T-cell (primary cell): ENCODE measurements at places on chromosomes 2 and 18.

GRCh38 chr2:15817748-15818147, 122.6 kb upstream of the MYCN start:
- no peak overlapping the region for H3K27ac ChIP-seq
- no peak overlapping the region for H3K4me3 ChIP-seq
- DNase-seq, result no peak
- H3K4me1 ChIP-seq, result no peaks in the 10 kb centered on the region
- no peaks in the 10 kb centered on the region for H3K36me3 ChIP-seq
- H3K27me3 ChIP-seq, result no peaks in the 10 kb centered on the region

GRCh38 chr2:36338827-36339145, 16.8 kb upstream of the CRIM1 start:
- no peak overlapping the region for H3K27ac ChIP-seq
- no peak overlapping the region for H3K4me3 ChIP-seq
- no peak for DNase-seq
- H3K4me1 ChIP-seq, result no peaks in the 10 kb centered on the region
- no peaks in the 10 kb centered on the region for H3K36me3 ChIP-seq

- peaks cover 18% of the 10 kb centered on the region for H3K4me1 ChIP-seq
- H3K27ac ChIP-seq, result no peak overlapping the region
- no peak overlapping the region for H3K4me3 ChIP-seq
- no peaks in the 10 kb centered on the region for H3K27me3 ChIP-seq
- H3K36me3 ChIP-seq, result no peaks in the 10 kb centered on the region
Measured at GRCh38 chr2:200966770-200967169, 3.3 kb upstream of the ORC2 start.

DNA sequence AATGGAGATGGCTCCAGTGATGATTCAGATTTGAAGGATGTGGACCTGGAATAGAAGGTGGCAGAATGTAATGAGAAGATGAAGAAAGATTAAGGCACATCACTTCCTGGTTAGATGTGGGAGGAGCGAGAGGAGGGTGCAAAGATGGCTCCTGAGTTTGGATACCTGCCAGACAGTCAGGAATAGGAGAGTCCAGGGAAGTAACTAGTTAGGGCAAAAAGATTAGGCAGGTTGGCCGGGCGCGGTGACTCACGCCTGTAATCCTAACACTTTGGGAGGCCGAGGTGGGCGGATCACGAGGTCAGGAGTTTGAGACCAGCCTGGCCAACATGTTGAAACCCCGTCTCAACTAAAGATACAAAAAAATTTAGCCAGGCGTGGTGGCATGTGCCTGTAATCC, 5.6 kb downstream of the C2orf74 start:
- no peak for DNase-seq
- H3K27ac ChIP-seq, result no peak overlapping the region
- H3K36me3 ChIP-seq, result peaks cover 22% of the 10 kb centered on the region
- H3K4me1 ChIP-seq, result no peaks in the 10 kb centered on the region

GRCh38 chr2:156099382-156099781, 233.1 kb downstream of the NR4A2 start:
- no peak overlapping the region for H3K27ac ChIP-seq
- no peak for DNase-seq
- no peaks in the 10 kb centered on the region for H3K4me1 ChIP-seq
- no peaks in the 10 kb centered on the region for H3K36me3 ChIP-seq
- H3K4me3 ChIP-seq, result no peak overlapping the region
- H3K27me3 ChIP-seq, result no peaks in the 10 kb centered on the region

DNA sequence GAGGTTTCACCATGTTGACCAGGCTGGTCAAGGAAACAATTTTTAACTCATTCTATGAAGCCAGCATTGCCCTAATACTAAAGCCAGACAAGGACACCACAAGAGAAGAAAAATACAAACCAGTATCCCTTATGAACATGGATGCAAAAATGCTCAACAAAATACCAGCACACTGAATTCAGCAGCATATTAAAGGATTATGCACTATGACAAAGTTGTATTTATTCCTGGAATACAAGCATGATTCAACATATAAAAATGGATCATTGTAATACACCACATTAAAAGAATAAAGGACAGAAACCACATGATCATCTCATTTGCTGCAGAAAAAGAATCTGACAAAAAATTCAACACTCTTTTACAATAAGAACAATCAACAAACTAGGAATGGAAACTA, 138.7 kb downstream of the RAB3GAP1 start:
- H3K27ac ChIP-seq, result no peak overlapping the region
- DNase-seq, result no peak
- no peaks in the 10 kb centered on the region for H3K36me3 ChIP-seq
- no peaks in the 10 kb centered on the region for H3K4me1 ChIP-seq
- H3K27me3 ChIP-seq, result no peaks in the 10 kb centered on the region

- H3K4me3 ChIP-seq, result no peak overlapping the region
- no peaks in the 10 kb centered on the region for H3K27me3 ChIP-seq
- no peaks in the 10 kb centered on the region for H3K36me3 ChIP-seq
Measured at GRCh38 chr18:69257861-69258458, 142.7 kb upstream of the DOK6 start.

GRCh38 chr2:169667583-169667982, 26.6 kb downstream of the CFAP210 start:
- H3K4me1 ChIP-seq, result no peaks in the 10 kb centered on the region
- H3K27ac ChIP-seq, result no peak overlapping the region
- no peaks in the 10 kb centered on the region for H3K27me3 ChIP-seq
- H3K36me3 ChIP-seq, result no peaks in the 10 kb centered on the region
- H3K4me3 ChIP-seq, result no peak overlapping the region
- DNase-seq, result no peak

DNA sequence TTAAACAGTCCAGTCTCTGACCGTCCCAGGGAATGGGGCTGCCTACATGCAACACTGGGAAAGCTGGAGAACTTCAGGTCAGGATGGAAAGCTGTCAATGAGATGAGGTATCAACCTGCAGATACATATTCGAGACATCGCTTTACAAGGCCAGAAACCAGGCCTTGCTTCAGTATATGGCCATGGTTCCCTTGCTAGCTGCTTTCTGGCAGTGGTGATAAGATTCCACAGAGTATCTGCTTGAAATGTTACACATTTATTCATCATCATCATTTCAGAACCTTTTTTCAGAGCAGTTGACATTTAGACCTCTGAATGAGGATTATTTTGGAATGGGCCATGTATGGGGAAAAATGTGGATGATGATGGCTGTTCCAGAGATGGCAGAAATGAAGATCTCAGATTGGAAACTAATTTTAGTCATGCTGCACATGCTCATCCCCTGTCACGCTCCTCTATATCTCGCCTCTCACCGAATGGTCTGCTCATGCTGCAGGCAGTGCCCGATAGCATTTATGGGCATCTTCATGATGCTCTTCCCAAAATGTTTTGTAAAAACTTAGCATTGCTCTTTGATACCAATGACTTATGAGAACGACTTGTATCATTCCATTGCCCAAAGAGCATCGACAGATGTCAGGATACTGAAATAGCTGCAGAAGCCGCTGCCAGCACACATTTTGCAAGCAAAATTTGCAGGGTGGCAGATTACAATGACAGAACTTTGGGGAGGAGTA, 14.0 kb upstream of the BMP10 start:
- H3K4me3 ChIP-seq, result no peak overlapping the region
- H3K36me3 ChIP-seq, result no peaks in the 10 kb centered on the region
- DNase-seq, result no peak

DNA sequence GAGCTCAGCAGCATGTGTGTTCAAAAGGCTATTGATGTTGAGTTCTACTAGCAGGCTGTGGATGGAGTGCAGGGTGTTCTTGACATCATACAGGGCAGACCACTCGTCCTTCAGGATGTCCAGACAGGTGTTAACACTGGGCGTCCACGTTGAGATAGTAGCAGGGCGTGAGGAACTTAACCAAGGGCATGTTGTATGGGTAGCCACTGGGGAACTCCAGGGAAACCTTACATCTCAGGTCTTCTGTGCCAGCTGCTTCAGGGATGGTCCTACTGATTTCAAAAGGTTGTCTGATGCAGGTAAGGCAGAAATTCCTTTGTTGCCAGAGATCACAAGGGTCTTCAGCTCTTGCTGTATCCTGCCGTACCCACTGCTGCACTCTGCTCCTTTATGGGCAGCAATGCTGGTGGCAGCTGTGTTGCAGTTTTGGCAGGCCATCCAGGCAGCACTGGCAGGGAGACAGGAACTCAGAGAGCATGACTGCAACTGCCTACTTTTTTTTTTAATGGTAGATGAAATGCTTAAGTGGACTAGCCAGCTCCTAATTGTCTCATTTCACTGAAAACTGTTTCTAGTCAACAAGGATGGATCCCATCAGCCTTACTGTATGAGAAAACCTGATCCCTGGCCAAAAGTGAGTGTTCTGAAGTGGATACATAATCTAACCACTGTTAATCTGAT, 32.4 kb upstream of the RBBP8 start:
- DNase-seq, result no peak
- no peaks in the 10 kb centered on the region for H3K4me1 ChIP-seq
- no peaks in the 10 kb centered on the region for H3K36me3 ChIP-seq
- H3K27me3 ChIP-seq, result no peaks in the 10 kb centered on the region

- no peaks in the 10 kb centered on the region for H3K27me3 ChIP-seq
- H3K4me1 ChIP-seq, result no peaks in the 10 kb centered on the region
- DNase-seq, result no peak
- no peaks in the 10 kb centered on the region for H3K36me3 ChIP-seq
- no peak overlapping the region for H3K27ac ChIP-seq
Measured at GRCh38 chr2:5433855-5434254, 258.3 kb upstream of the SOX11 start.

GRCh38 chr2:26455037-26455669, 22.8 kb downstream of the OTOF start:
- peaks cover 10% of the 10 kb centered on the region for H3K27me3 ChIP-seq
- H3K27ac ChIP-seq, result no peak overlapping the region
- no peaks in the 10 kb centered on the region for H3K36me3 ChIP-seq
- H3K4me1 ChIP-seq, result no peaks in the 10 kb centered on the region
- no peak for DNase-seq

DNA sequence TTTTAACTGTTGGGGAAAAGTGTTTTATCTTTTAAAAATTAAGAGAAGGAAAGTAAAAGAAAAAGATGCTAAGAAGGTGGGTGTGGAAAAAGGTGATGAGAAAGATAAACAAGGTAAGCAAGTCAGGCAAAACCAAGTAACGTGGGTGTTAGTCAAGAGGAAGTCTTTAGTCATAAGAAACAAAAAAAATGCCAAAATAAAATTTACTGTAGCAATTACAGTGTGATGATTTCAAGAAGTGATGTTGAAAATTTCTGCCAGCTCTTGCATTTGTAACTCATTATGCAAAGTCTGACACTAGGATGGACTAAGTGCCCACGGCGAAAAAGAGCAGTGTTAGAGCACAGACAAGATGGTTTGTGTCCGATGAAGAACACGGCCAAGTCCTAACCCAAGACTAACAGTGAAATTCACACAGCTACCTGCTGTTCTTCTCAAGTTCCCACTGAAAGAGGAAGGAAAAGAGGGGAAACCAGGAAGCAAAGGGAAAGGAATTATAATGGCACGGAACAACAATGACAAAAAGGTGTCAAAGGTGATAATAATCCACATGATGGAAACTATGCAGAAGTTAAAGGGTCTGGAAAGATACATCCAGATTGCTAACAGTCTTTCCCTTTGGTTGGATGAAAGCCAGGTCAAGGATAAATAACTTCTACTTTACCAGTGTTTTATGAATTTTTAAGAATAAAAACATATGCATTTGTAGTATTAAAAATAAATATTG, 34.1 kb downstream of the NOL10 start:
- peaks cover 55% of the 10 kb centered on the region for H3K36me3 ChIP-seq
- H3K4me3 ChIP-seq, result no peak overlapping the region
- H3K4me1 ChIP-seq, result no peaks in the 10 kb centered on the region
- no peaks in the 10 kb centered on the region for H3K27me3 ChIP-seq

DNA sequence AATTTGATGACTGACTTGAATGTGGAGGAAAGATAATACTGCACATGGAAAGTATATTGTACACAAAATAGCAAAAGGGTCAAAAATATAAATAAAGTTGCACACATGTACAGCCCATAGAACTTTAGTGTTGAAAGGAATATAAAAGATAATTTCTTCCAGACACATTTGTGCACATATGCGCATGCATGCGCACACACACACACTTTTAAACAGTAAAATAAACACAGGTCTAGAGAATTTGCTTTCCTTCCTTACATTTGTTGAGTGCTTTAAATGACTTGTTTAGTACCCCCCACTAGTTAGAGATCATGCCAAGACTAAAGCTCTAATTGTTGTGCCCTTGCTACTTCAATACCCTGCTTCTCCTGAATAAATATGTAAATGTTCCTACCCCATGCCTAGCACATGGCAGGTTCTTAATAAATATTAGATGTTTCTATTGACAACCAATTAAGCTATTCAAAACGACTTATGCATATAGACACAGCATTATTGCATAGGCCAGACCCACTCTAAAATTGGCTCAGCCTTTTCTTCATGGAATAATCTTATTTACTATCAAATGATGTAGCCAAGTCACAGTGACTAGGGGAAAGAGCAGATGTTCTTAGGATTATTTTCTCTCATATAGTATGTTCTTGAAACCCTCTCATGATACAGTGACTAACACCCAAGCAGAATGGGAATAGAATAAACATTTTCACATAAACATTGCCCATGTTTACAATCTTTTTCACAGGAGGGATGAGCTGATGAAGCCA, 165.5 kb upstream of the ACVR2A start:
- H3K27ac ChIP-seq, result no peak overlapping the region
- no peaks in the 10 kb centered on the region for H3K4me1 ChIP-seq
- H3K4me3 ChIP-seq, result no peak overlapping the region
- no peaks in the 10 kb centered on the region for H3K27me3 ChIP-seq

DNA sequence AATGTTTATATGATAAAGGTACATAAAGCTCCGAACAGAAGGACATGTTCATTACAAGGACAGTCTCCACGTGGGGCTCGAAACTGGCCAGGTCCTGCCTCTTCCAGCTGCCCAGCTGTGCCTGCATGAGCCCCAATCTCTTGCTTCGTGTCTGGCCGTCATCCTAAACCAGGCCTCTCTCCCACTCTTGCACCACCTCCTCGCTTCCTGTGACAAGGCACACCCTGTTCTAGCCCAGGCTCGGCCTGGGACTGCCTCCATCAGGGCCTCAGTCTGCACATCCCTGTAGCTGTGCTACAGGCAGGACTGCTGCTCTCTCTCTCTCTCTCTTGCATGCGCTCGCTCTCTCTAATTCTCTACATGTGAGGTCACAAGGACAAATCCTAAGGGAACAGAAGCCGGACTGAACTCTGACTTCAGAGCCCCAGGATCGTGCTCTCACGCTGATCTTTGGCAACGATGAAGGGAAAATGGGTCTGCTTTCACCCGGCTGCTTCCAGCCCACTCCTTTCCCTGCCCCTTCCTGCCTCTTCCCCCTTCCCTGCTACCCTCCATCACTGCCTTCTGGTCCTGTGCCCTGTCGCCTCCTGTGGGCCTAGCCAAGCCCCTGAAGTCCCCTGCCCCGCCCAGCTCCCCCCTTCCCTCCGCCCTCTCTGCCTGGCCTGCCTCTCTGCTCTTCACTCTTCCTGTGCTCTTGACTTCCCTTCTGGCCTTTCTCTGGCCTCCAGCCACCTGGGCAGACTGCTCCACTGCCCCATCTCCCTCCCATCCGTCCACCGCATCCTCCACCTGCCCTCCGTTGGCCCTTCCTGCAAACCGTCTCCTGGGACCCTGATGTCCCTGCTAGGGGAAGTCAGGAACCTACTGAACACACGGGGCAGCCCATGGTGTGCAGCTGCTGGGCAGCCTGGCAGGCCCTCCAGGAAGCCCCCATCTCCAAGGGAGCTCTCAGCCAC, 7.8 kb upstream of the GPR55 start:
- DNase-seq, result no peak
- H3K27ac ChIP-seq, result no peak overlapping the region
- no peaks in the 10 kb centered on the region for H3K27me3 ChIP-seq
- H3K4me1 ChIP-seq, result no peaks in the 10 kb centered on the region
- no peak overlapping the region for H3K4me3 ChIP-seq
- H3K36me3 ChIP-seq, result no peaks in the 10 kb centered on the region
